Thymus (tissue), 14 donors: ENCODE measurements at places on chromosomes 4 and X. TPM values are rescaled to one million over a fixed set of nuclear protein-coding genes. Genes with fewer than 3 reads are reported as not detected.

- H3K27me3 ChIP-seq, result no peaks in the 10 kb centered on the region
- DNase-seq, result no peak
- no peaks in the 10 kb centered on the region for H3K36me3 ChIP-seq
- no peak overlapping the region for H3K4me3 ChIP-seq
Observed at GRCh38 chr4:177283167-177283566, 26.5 kb upstream of the NEIL3 start.

DNA sequence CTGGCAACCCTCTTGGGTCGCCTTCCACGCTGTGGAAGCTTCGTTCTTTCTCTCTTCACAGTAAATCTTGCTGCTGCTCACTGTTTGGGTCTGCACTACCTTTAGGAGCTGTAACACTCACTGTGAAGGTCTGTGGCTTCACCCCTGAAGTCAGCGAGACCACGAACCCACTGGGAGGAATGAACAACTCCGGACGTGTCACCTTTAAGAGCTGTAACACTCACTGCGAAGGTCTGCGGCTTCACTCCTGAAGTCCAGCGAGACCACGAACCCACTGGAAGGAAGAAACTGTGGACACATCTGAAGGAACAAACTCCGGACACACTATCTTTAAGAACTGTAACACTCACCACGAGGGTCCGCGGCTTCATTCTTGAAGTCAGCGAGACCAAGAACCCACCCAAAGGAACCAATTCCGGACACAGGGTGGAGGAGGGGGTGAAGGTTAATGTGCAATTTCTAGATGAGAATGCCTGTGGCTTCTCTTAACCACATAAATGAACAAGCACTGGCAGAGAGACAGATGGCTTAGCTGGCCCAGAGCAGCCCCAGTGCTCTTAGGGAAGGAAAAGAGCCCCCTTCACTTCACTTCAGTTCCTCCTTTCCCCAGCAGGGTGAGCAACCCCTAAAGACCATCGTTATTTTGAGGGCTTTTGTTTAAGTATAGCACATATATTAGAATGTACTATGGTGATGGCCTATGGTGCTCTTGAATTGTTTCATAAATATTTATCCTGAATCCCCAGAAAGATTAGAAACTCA is 73.0 kb downstream of the LUZP4 start:
- no peaks in the 10 kb centered on the region for H3K36me3 ChIP-seq
- H3K27ac ChIP-seq, result no peak overlapping the region
- peak; percentile 0 for DNase-seq
- no peaks in the 10 kb centered on the region for H3K27me3 ChIP-seq
- no peak overlapping the region for H3K4me3 ChIP-seq

TRPC5OS gene
- 0.05 TPM for polyA plus RNA-seq

RTL5 gene
- polyA plus RNA-seq, result 0.96 TPM

UGT2B15 gene
- 0.21 TPM for polyA plus RNA-seq

KLHL4 gene
- polyA plus RNA-seq, result 0.16 TPM
